Stimulated activated CD4-positive, alpha-beta T cell treated with anti-CD3 and anti-CD28 coated beads, Interleukin-4, amount 100 ng/mL, for 1 hour (primary cell): ENCODE measurements at places on chromosomes 2 and 18.

DNA sequence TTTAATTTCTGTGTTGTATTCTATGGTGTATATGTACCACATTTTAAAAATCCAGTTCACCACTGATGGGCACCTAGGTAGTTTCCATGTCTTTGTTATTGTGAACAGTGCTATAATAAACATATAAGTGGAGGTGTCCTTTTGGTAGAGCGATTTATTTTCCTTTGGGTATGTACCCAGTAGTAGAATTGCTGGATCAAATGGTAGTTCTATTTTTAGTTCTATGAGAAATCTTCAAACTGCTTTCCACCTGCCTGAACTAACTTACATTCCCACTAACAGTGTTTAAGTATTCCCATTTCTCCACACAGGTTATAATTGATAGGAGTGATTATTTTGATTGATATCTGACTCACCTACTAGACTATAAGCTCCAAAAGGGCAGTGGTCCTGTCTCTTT lies 148.2 kb downstream of the BABAM2 start:
- DNase-seq, result no peak

- DNase-seq, result no peak
Measured at GRCh38 chr18:23757437-23757733, 68.1 kb downstream of the LAMA3 start.

DNA sequence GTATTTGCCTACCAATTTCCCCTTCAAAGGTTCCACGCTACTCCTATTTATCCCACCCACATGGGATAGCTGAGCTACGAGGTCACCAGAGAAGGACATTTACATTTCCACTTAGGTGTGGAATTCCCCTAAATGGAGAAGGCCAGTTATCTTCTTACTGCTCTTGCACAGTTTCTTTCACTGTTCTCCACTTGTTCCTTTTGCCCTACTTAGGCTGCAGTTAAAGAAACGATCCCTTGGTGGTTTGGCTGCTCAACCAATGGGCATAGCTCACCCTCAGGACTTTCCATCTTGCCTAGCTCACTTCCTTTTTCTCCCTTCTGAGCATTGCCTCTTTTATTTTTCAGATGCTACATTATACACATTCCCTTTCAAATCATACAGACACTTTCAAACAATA lies 11.2 kb upstream of the NABP1 start:
- DNase-seq, result no peak

- no peak for DNase-seq
Measured at GRCh38 chr2:225319872-225320271, 79.6 kb upstream of the NYAP2 start.

GRCh38 chr2:39114771-39115170 lies 6.1 kb downstream of the SOS1 start:
- no peak for DNase-seq

GRCh38 chr18:47549021-47549540 lies 297.6 kb upstream of the SKOR2 start:
- DNase-seq, result no peak

DNA sequence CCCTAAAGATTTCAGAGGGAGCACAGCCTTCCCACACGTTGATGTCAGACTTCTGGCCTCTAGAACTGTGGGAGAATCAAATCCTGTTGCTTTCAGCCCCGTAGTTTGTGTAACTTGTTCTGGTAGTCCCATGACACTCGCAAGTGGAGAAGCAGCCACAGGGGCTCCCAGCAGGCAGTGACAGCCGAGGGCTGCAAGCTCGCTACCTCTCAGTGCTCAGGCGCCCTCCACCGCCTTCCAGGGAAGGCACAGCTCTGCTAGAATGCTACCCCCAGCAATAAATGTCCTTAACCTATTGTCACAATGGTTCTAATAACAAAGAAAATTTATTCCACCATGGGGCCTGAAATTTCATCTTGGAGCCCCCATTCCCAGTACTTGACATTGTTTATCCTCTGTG lies 143.1 kb upstream of the ZNF236 start:
- DNase-seq, result no peak

DNA sequence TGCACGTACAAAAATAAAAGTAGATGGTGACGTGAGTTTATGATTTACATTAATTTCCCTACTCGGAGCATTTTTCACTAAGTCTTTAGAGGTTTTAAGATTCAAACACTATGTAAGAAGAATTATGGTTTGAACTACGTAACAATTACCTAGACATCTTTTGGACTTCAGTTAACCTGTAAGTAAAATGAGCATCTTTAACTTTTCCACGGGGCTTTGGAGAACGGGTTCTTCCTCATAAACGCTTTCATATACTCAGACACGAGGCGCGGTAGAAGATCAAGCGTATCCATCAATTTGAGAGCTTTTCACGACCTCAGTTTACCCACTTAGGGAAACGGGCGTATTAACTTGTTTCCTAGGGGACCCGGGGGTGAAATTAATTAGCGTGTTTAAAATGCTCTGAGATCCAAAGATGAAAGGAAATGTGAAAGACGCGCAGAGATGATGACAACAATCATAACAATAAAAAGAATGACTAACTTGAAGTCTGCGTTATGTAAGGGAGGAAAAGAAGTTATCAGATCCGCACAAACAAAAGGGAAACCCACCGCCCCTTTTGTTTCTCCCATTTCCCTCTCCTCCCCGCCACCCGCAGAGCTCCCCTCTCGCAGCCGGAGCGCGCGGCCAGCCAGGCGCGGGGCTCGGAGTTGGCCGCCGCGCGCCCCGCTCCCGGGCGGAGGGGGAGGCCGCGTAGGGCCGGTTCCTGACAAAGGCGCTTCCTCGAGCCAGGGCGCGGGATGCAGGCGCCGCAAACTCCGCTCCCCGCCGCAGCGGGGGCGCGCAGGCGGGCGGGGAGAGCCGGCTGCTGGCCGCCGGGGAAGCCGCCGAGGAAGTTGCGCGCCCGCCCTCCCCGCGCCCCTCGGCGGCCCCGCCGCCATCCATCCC lies 807 bp downstream of the PELI1 start:
- DNase-seq, result no peak

- no peak for DNase-seq
Measured at GRCh38 chr2:54189539-54189938, 66.5 kb downstream of the TSPYL6 start.

GRCh38 chr18:57113799-57114420 lies 33.0 kb upstream of the BOD1L2 start:
- no peak for DNase-seq

DNA sequence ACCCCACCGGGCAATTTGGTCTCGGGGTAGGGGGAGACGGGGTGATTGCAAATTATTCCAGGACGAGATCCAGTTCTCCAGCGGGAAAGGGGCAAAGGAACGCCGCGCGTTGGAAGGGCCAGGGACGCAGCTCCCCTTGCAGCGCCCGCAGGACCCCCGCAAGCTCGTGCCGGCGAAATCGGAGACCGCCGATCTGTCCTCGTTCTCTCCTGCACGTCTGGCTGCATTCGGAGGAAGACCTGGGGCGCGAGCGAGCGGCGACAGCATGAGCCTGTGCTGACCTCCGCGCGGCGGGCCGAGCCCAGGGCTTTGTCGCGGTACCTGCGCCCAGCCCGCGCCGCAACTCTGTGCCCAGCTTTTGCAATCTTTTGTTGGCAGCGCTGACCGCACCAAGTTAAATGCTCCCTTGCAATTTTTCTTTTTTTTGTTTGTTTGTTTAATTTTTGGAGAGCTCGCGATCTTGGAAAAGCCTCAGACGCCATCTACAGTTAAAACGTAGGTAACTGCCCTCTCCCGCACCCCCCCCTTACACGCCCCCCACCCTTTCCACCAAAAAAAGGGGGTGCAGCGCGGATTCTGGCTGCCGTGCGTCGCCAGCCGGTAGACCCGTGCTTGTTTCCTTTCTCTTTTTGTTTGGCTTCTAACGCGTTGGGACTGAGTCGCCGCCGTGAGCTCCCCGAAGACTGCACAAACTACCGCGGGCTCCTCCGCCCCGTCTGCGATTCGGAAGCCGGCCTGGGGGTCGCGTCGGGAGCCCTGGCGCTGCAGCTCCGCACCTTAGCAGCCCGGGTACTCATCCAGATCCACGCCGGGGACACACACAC lies 667 bp downstream of the TRIB2 start:
- DNase-seq, result peak; percentile 52

DNA sequence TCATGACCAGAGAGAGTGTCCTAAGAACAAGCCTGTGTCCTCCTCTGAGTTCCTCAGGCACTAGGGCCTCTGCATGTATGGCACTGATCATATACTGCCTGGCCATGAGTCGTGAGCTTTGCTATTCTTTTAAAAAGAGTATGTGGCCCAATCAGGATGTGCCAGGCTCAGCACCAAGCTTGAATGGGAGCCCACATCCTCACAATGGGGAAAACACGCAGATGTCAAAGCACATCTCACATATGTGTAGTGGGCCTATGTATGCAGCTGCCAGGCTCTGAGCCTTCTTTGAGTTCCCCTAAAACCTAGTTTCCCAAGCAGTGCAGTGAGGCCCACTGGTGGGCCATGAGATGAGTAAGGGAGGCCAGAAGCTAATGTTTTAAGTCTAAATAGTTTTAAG lies 69.9 kb upstream of the SLC1A4 start:
- DNase-seq, result no peak

DNA sequence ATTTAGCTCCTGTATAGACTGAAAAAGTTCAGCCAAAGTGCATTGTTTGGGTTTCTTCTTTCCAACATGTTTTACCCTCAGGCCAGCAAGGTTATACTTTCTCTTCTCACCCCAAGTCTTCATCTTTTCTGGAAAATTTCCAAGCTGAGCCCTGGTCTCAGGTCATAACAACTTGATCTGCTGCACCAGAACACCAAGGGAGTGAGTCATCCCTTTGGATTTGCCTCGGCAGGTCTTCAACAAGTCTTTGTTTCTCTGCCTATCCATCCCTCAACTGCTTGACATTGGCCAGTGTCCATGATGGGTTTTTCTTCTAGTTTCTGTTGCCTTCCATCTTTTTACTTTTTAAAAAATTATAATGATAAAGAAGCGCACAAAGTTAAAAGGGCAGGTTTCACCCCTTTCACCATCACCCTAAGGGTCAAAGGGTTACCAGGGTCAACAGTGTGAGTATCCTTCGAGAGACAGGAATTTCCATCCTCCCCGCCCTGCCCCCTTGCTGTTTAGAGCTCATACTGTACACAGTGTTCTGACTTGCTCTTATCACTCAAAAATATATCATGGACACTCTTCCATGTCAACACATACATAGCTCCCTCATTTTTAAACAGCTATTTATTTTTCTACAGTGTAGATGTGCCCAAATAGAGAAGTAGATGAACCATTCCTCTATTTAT lies 5.7 kb upstream of the SPATS2L start:
- no peak for DNase-seq

DNA sequence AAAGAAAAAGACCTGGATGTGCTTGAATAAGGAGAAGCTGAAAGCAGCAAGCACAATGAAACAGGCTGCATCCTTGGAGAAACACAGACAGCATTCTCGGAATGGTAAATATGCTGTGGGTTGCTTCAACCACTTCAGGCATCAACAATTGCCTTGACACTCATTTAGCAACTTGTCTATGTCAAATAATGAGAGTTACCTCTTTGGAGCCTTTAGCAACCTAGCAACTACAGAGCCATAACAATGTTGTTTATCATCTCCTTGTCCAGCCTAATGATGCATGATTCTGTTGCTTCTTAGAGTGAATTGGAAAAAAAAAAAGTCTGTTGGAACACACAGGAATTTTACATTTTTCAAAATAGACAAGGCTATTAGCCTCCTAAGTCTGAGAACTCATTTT lies 410.6 kb downstream of the PIK3C3 start:
- no peak for DNase-seq

DNA sequence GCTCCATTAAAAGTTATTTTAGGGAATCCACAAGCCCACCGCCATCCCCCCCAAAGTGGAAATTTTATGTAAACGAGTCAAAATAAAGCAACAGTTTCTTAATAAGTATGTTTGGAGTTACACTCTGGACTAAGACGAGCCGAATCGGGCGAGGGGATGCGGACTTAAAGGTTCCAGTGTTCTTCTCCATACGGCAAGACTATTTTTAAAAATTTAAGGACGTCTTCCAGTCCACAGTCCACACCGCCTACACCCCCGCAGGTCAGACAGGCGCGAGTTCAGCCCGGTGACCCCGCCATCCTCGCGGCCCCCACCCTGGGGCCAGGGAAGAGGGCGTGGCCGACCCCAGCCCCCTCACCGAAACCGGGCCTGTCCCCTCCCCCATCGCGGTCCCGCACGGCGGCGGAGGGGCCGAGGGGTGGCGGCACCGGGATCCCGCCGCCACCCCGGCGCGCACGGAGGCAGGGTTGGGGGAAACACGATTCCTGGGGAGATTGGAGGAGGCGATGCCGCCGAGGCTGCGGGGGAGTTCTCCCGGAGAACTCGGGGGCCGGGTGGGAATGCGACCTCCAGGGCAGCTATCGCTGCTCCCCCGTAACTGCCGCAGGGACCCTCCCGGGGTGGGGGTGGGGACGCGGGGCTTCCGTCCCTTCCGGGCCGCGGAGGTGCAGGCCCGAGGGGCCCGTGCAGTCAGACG lies 24.5 kb upstream of the SMAD7 start:
- DNase-seq, result no peak

GRCh38 chr18:23716516-23716915 lies 27.3 kb downstream of the LAMA3 start:
- no peak for DNase-seq

DNA sequence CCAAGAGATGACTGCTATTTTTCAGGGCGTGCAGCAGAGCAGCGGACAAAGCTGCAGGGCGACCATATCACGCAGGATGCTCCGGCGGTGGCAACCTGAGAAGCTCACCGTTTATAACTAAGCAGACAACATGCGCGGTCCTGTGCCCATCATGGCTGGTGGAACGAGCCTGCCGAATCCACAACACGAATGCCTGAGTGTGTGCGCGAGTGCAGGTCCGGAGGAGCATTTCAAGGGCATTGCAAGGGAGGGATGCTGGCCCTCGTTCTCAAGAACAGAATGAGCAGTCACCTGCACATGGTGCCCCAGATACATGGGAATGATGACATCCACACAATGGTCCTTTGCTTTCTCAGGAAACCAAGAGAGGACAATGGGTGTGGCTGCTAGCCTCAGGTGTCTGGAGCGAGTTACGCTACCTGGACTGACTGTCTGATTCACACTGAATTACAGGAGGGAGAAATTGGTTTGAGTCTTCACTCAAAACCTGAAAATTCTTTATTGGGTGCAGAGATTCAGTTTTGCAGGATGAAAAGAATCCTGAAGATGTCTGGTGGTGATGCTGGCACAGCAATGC lies 39.8 kb downstream of the TBC1D8 start:
- DNase-seq, result no peak

- DNase-seq, result peak; percentile 34
Measured at GRCh38 chr2:241036397-241036963, 38.1 kb downstream of the SNED1 start.

- DNase-seq, result no peak
Measured at GRCh38 chr18:63109802-63110201, 209.8 kb downstream of the BCL2 start.
